ENCODE measurements at places on chromosomes 7 and 10.

- no peak for DNase-seq
Observed at GRCh38 chr10:104485632-104486031, 132.0 kb downstream of the CFAP58 start.

DNA sequence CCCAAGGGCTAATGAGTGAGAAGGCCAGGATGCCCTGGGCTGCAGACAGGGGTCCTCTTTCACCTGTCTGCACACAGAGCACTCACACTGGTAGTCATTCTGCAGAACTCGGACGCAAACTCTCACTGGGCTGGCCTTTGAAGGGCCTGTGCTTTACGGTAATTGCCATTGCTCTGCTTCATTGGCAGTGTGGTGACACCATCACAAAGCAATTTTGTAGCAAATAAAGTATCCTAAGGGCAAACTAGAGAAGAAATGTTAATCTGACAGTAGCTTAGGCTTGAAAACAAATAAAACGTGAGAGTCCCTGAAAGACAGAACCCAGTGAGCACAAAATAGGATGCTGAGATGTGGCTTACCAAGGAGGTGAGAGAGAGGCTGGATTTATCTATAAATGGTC, 30.6 kb upstream of the FIGNL1 start:
- no peak for DNase-seq

- DNase-seq = no peak
Observed at GRCh38 chr7:95875519-95875918, 103.2 kb downstream of the DYNC1I1 start.

- DNase-seq = no peak
Observed at GRCh38 chr7:67523713-67524112, 527.1 kb downstream of the TYW1 start.

- no peak for DNase-seq
Observed at GRCh38 chr10:15715619-15716227, 4.0 kb downstream of the ITGA8 start.

- DNase-seq = no peak
Observed at GRCh38 chr7:157405914-157406810, 69.4 kb downstream of the DNAJB6 start.

Measured in NCI-H1436 (cell line).